ENCODE measurements at places on chromosomes 3 and 15. TPM values are rescaled to one million over a fixed set of nuclear protein-coding genes. Genes with fewer than 3 reads are reported as not detected.

DNA sequence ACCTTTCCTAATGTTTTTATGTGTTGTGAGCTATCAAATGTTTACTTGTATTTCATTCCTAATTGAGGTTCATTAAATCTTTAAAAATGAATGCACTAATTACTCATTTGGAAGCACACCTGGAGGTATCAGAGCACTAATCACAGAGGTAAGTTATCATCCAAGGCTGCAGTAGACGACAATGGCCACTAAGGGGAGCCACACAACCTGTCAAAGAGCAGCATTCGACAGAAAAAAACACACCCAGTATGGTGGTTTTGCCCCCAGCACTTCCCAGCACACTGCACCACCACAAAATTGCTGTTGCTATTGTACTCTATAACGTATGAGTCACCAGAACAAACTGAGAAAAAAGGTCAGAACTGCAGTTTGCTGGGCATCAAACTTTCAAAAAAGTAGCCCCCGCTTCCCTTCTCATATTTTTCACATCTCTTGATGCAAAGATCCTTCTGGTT, 205.9 kb upstream of the IGF1R start:
- peak; percentile 75 for DNase-seq

GRCh38 chr3:119597548-119598288, at the start of gene PLA1A:
PLA1A (plus strand) TSS chr3:119597885; CDS start chr3:119597914, 29 bp downstream.
- DNase-seq, result no peak

DNA sequence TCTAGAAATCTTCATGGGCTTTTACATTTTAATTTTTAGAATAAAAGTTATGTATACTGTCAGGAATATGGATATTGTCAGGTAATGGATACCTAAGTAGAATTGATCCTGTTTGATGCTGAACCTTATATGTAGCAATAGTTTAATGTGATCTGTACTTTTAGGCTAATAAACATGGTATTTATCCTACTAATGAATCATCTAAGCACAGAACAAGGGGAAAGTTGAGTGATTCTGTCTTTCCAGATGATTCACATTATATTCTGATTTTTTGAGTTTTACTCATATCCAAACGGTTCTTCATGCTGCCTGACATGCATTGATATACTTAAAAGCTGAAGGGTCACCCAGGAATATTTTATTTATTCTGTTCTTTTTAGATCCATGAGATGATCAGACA, 34.5 kb downstream of the FANCI start:
- DNase-seq, result no peak

C3orf70 gene
- 0.66 TPM for total RNA-seq

PYGO1 gene
- 0.83 TPM for total RNA-seq

ASB14 gene
- not detected for total RNA-seq

DNA sequence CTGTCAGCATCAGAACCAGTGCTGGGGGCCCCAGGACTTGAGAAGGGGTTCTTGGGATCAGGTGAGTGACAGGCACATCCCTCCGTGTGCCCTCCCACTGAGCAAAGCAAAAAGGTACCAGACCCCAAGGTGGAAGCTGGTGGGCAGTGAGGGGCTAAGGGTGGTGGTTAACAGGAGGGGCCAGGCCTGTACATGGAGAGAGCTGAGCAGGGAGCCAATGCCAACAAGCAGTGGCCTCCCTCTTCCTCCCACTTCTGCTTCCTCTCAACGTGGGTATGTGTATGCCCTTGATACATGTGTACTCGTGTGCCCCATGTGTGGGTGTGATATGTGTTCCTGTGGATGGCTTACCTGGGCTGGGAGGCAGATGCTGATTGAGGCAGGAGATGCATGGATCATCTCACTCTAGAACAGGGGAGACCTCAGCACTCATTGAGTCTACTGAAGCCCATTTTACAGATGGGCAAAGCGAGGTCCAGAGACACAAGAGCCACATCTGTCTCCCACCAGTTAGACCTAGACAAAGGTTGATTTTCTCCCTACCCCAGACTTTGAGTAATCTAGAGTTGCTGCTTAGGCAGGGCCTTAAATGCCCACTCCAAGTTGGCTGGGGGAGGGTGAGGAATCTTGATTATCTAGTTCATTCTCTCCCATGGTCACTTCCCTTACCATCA, 945 bp downstream of the VIPR1 start:
- no peak for DNase-seq

GHSR gene
- total RNA-seq, result not detected

C3orf20 gene
- not detected for total RNA-seq

GRCh38 chr15:57061696-57062095, 143.3 kb downstream of the TCF12 start:
- no peak for DNase-seq

GUCA1C gene
- total RNA-seq, result not detected

- DNase-seq, result no peak
Observed at GRCh38 chr3:141218162-141218835, 13.3 kb upstream of the PXYLP1 start.

GRCh38 chr3:42709621-42710020, 7.0 kb upstream of the HHATL start:
- DNase-seq, result no peak

KBTBD12 gene
- total RNA-seq, result not detected

DNA sequence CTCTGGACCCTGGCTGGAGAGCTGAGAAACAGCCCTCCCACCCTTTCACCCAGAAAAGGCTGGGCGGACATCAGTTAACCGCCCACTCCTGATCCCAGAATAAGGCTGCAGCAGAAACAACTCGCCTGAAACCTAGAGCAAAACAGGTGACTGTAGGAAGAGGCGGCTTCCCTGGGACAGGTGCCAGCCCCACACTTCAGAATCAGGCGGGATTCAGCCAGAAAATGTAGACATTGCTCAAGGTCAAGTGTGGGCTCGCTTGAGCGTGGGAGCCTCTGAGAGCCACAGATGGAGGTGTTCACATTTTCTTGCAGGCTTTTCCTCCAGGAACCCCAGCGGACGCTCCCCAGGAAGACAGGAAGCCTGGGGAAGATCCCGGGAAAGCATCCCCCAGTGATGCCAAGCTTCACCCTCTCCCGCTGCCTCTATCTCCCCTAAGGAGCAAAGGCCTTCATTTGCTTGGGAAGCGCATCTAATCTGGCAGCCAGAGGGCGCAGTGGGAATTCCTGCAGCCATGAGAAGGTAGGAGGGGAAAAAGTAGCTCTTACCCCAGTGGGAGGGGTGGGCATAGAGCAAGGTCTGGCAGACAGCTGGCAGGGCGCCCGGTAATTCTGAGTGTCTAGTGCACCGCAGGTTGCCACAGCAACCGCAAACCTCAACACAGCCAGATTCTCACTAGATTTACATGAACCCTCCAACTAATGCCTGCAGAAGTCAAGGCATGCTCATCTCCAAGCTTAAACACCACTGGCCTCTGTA, 77.7 kb downstream of the OCA2 start:
- peak; percentile 79 for DNase-seq

SOX14 gene
- 0.57 TPM for total RNA-seq

- no peak for DNase-seq
Observed at GRCh38 chr3:41163006-41163405, 36.3 kb upstream of the CTNNB1 start.

GRCh38 chr3:156691920-156692319, 17.5 kb downstream of the TIPARP start:
- DNase-seq, result no peak

DNA sequence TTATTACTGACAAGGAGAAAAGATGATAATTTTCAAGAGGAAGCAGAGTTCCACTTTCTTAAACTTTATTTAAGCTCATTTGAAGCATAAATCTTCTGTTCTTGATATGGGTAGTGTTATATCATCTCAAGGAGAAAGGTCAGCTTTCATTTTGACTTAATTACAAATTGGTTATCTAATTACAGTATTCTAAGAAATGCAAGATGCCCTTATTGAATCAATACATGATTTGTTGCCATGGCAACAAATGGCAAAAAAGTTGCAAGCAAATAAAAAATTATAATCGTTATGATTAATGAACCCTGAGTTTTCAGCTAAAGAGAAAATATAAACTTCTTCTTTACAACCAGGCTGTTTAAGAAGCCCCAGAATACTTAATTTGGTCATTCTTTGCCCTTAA, 622.7 kb downstream of the RBMS3 start:
- DNase-seq, result no peak

GRCh38 chr15:39582977-39583595, 2.2 kb downstream of the THBS1 start:
- no peak for DNase-seq

GRCh38 chr3:4956738-4957137, 22.5 kb upstream of the BHLHE40 start:
- no peak for DNase-seq

Data from H9 (cell line).